ENCODE measurements at places on chromosomes 6 and 20. TPM values are rescaled to one million over a fixed set of nuclear protein-coding genes. Genes with fewer than 3 reads are reported as not detected.

Gene FAM83B
- 21.1 TPM for total RNA-seq

Gene FAM83C
- not detected for total RNA-seq

Gene SLC22A3
- total RNA-seq: 2.3 TPM

Gene B3GAT2
- total RNA-seq: 0.12 TPM

Gene C20orf173
- not detected for total RNA-seq

Gene LHFPL5
- not detected for total RNA-seq

GRCh38 chr20:19947611-19948264, 69.4 kb upstream of the NAA20 start:
- DNase-seq: peak; percentile 49

DNA sequence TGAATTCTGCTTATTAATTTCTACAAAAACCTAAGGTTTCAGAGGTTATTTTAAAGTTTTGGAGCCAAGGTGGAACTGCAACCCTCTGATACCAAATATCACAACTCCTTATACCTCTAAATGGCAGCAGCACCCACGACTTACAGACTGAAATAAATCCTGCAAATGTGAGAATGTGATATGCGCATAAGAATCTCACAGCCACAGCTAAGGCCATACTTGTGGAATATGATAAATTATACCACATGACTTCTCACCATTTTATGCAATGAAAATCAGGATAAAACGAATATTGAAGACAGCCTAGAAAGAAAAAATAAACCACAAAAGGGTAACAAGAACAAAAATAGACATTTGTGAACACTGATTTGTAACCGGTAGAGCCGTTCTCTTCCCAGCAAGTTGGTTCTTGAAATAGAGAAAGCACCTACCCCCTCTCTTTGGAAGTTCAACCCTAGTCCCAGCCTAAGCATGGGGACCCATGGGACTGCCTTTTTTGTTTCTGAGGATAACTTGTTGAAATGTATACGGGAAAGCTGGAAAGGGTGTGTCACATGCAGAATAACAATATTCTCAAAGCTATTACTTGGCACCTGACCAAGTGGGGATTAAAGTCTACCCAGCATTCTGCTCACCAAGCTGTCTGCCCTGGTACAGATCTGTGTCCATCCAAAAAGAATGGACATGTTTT, 47.1 kb upstream of the MCM9 start:
- DNase-seq: no peak

GRCh38 chr20:38205001-38205400, 39.9 kb upstream of the TGM2 start:
- DNase-seq: no peak

DNA sequence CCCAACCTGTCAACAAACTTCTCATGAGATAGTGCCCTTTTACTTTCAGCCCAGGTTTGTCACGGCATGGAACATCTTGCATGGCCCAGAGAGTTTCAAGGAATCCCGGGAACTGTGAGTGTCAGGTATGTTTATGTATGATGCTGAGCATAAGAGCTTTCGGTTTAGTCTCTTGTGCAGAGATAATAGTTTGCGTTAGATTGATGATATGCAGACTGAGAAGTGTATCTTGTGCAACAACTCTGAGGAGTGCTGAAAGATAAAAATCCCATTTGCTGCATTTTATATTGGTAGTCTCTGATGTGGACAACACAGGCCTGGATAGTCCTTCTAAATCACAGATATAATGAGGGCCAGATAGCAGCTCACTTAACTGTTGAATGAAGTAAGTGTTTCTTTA, 99.0 kb downstream of the TBX18 start:
- DNase-seq: no peak

- DNase-seq: no peak
Measured at GRCh38 chr6:167238146-167238693, 52.9 kb upstream of the UNC93A start.

Measured in Caco-2 (cell line).